ENCODE measurements at places on chromosomes 5 and 9.
A peak's percentile ranks its signal among the peaks of the same experiment; 100 is the strongest.

DNA sequence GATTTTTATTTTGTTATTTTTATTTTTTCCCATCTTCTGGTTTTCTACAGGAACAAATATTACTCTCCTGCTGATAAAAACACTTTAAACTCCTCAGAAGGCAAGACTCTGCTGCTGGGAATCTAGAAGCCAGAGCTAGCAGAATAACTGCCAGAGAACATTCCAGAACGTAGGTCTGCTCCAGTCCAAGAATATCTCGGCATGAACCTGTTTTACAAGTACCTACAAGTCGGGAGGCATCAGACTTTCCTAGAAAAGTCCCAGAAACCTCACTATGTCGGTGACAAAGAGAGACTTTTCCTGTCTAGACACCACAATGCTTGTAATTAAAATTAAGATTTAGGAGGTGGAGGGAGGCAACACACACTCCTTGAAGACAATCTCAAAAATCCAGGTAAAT lies 41.4 kb downstream of the FABP6 start:
- no peak for DNase-seq

DNA sequence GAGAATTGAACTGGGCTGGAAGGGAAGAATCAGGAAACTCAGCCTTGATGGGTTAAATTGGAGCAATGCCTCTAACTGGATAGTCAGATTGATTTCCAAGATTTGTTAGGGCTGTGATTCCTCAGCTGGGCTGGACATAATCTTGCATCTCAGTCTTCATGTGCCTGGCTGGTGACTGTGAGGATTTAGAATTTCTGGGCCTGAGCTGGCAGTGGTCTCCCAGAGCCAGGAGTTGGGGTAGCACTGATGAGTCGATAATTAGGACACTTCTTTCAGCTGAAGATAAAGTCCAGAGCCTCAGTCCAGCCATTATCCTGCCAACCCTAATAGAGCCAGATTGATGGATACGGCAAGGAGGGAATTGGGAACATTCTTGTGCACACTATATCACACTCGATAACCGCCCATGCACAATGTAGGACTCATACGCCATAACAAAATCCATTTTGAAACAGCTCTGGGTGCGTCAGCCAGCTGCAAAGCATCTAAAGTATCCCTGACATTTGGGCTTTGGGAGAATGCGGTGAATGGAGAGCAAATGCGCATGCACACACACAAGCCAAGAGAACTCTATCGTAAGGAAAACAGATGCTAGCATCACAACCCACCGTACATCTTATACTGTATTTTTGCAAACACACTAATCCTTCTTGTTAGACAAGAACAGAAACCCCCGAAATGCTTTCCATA lies 405.1 kb upstream of the KLF4 start:
- no peak for DNase-seq

DNA sequence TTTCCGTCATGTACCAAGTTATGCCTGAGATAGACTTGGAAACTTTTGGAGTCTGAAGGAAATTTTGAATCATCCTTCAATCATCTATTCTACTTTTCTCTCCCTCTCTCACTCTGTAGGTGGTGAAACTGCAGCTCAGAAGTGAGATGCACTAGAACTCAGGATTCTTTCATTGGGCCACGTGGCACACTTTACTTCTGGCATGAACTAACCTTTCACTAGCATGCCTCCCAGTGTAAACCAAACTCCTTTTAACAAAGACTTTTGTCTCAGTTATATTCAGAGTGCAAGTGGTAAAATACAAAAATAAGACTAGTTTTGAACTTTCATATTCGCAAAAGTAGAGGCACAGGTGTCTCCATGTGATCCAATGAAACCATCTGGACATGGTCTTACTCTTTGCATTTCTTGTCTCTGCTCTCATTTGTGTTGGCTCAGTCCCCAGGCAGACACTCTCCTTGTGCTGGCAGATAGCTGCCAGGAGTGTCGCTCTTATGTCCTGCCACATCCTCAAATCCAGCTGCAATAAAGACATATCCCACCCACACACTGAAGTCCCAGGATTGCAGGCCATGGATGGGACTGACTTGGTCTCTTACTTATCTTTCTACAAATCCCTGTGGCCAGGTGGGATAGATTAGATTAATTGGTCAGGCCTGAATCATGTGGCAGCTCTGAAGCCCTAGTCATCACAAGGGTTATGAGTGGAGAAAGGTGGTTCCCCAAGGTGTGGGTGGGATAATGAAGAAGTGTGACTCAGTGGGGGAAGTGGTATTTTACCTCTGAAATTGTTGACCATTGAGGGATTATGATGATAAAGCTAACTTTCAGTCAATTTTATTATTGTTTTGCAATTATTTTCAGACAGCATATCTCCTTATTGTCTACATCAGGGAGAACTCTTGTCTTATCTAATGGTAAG lies 267.5 kb downstream of the GABRB2 start:
- DNase-seq, result no peak

DNA sequence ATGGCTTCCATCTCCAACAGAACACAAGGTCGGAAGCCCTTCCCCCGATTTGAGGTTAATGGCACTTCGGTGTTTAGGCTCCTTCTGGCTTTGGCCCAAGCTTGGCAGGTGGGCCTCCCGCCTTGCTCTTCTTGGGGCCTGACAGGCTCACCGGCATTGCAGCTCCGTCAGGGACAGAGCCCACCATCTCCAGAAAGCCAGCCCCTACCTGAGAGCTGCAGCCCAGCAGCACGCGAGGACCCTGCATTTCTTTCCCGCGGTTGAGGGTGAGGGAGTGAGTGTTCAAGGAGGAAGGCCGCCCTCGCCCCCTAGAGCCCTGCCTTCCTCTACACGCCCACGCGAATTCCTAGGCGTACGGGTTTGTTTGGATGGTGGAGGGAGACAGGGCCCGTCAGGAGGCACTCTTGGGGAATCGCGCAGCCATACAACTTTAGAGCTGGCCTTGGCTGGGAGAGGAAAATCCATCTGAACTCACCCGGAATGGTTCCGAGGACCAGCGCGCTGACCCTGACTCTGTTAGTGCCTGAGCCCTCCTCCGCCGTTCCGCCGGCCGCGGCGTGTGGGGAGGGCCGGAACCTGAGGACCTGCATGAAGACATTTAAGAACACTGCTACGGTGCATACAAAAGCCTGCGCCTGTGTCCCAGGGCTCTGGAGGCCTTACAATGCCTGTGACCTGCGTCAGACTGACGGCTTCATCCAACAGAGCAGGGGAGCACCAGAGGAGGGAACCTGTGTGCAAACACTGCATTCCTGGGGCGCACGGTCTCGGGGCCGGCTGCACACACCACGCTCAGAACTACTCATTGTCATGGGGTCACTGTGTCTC lies 73.8 kb downstream of the MRPL36 start:
- no peak for DNase-seq

GRCh38 chr9:111158363-111158762 lies 120.1 kb upstream of the LPAR1 start:
- no peak for DNase-seq

- no peak for DNase-seq
Observed at GRCh38 chr9:89097219-89097618, 81.4 kb downstream of the SHC3 start.

DNA sequence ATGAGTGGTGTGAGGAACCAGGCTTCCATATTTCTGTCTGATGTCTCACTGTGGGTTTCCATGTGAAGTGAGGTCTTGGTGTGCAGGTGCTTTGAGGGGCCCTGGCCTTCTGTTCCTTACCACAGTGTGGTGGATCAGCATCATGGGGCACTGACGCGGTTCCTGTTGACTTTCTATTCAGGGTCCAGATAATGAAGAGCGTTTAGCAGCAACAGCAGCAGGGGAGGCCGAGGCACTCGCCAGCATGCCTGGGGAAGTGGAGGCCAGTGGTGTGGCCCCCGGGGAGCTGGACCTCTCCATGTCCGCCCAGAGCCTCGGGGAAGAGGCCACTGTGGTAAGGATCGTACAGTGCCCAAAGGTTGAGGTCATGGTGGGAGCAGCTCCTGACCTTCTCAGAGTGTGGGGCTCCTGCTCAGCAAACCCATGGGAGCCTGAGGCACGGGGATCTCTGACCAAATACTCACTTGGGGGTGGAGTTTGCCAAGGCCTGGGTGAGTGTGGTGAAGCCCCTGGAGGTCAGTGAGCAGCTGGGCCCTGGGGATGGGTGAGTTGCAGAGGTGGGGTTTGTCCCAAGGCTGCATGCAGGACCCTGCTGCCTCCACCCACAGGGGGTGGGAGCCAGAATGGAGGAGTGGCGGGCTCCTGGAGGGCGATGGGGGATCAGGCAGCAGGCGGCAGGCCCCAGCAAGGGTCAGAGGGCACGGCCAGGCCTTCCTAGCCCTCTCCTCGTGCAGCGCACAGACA lies 61.2 kb downstream of the COL15A1 start:
- DNase-seq, result no peak

- DNase-seq, result no peak
Observed at GRCh38 chr5:170286386-170286925, 11.1 kb downstream of the LCP2 start.

GRCh38 chr5:34803974-34804732 lies 34.8 kb upstream of the TTC23L start:
- DNase-seq, result no peak

DNA sequence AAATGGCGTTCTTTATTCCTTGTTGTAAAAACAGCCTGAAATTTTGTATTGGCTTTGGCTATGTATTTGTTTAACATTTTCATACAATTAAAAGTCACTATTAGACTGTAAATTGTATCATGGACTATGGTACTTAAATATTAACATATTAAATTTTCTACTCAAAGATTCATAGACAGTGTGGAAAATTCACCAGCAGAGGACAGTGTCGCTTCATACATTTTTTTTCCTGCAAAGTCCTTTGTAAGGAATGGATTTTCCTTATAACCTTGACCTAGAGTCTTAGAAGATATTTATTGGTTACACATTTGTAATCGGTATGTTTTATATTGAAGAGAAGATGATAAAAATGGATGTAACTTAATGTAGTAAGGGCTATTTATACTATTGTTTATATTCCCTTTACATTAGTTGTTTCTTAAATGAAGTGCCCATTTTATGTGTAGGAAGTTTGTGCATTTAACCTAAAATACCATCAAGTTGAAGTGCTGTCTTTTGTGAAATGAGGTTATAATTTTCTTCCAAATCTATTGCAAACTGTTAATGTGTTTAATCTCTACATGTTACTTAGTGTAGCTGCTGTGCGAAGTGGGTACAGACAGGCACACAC lies 150.1 kb downstream of the KDM4C start:
- no peak for DNase-seq

- peak; percentile 85 for DNase-seq
Observed at GRCh38 chr5:17221843-17222636, 4.6 kb downstream of the BASP1 start.

DNA sequence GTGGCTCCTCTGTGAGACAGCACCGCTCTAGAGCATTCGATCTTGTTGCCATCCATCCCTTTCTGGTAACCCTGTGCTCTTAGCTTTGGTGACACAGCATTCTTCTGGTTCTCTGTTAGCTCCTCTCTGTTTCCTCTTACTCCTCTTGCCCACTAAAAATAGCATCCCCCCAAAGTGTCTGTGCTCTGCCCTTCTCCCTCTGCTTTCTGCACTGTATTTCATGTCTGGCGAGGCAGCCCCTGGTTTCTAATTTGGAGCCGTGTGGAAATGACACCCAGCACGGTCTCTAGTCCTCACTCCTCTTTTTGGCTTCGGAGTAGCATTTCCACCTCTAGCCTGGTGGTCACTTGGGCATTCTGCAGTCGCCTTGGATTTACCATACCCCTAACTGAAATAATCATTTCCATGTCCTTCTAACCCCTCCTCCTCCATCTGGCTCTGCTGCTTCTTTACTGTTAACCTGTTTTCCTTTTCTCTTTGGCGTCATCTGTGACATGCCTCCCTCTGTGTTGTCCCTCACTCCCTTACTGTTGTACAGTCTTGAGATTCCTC lies 23.8 kb downstream of the NPR3 start:
- no peak for DNase-seq

DNA sequence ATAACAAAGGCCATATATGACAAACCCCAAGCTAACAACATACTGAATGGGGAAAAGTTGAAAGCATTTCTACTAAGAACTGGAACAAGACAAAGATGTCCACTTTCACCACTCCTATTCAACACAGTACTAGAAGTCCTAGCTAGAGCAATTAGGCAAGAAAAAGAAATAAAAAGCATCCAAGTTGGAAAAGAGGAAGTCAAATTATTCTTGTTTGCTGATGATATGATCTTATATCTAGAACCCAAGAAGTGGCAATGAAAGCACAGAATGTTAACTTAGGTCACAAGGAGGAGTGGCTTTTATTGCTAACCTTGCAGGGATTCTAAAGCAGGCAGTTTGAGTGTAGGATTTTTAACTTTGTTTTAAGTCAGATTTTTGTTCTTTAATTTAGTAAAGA lies 35.3 kb upstream of the BARX1 start:
- no peak for DNase-seq

DNA sequence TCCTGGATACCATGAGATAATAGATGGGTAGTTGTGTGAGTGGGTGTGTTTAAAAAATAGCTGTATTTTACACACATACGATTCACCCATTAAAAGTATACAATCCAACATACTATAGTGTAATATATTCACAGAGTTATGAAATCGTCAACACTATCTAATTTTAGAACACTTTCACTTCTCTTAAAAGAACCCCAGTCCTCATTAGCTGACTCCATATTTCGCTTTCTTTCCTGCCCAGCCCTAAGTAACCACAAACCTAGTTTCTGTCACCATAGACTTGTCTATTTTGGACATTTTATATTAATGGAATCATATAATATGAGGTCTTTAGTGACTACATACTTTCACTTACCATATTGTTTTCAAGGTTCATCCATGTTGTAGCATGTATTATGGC lies 63.8 kb upstream of the S1PR3 start:
- peak; percentile 12 for DNase-seq

- no peak for DNase-seq
Observed at GRCh38 chr9:90290716-90291485, 351.7 kb downstream of the DIRAS2 start.

DNA sequence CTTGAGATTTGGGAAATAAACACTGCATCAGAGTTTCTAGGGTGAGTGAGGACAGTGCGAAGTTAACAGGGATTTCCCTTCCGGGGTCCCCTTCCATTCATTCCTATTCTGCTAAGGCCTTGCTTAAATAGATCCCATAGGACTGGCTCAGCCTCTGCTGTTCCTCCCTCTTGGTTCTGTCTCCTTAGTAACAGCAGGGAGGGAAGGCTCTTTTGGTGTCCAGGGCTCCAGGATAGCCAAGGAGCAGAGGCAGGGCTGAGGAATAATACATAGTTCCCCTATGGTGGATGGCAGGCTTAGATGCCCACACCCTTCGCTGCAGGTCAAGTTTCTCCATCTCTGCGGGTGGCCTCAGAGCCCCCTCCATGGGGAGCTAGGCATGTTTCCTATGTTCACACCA lies 591.7 kb downstream of the ACTL7B start:
- no peak for DNase-seq

- no peak for DNase-seq
Observed at GRCh38 chr5:95172659-95173058, 112.2 kb downstream of the MCTP1 start.

- DNase-seq, result no peak
Observed at GRCh38 chr5:31887556-31887955, 248.6 kb downstream of the PDZD2 start.

GRCh38 chr9:96317335-96317980 lies 15.5 kb upstream of the HSD17B3 start:
- peak; percentile 40 for DNase-seq
